ENCODE measurements at places on chromosomes 7 and 10. TPM values are rescaled to one million over a fixed set of nuclear protein-coding genes. Genes with fewer than 3 reads are reported as not detected.
A peak's percentile ranks its signal among the peaks of the same experiment; 100 is the strongest.

Gene TAF3
- 5.0 TPM for polyA plus RNA-seq

- H3K27ac ChIP-seq = peak overlapping the region; percentile 71
- no peaks in the 10 kb centered on the region for H3K36me3 ChIP-seq
- H3K4me1 ChIP-seq = peaks cover 57% of the 10 kb centered on the region
- no peak overlapping the region for H3K4me3 ChIP-seq
- H3K27me3 ChIP-seq = no peaks in the 10 kb centered on the region
Observed at GRCh38 chr7:29853072-29853471, 46.8 kb downstream of the WIPF3 start.

Gene RAMP3
- polyA plus RNA-seq = 5.1 TPM

- no peak for DNase-seq
- H3K4me1 ChIP-seq = no peaks in the 10 kb centered on the region
- H3K4me3 ChIP-seq = no peak overlapping the region
- no peaks in the 10 kb centered on the region for H3K36me3 ChIP-seq
- H3K27me3 ChIP-seq = no peaks in the 10 kb centered on the region
Observed at GRCh38 chr7:22647451-22648257, 79.3 kb upstream of the IL6 start.

Data from large intestine (tissue), 12 donors.